M059J (cell line): ENCODE measurements at places on chromosomes 4 and X. TPM values are rescaled to one million over a fixed set of nuclear protein-coding genes. Genes with fewer than 3 reads are reported as not detected.

GRCh38 chr4:1602655-1603412 is 81.3 kb downstream of the FAM53A start:
- DNase-seq: no peak

Gene TMEM150C
- 1.8 and 4.0 TPM in 2 replicates for total RNA-seq

Gene TLL1
- total RNA-seq: 4.2 and 6.8 TPM in 2 replicates

GRCh38 chrX:28589046-28589445 is 1.8 kb downstream of the IL1RAPL1 start:
- DNase-seq: no peak

- peak; percentile 12 for DNase-seq
Observed at GRCh38 chrX:141668371-141668770, 30.2 kb downstream of the SPANXD start.

Gene ASB9
- total RNA-seq: 8.2 and 16.0 TPM in 2 replicates

Gene ARAP2
- 0.32 and 0.47 TPM in 2 replicates for total RNA-seq

Gene CASP3
- total RNA-seq: 29.0 and 37.9 TPM in 2 replicates

- peak; percentile 72 for DNase-seq
Observed at GRCh38 chrX:97389761-97390192, 506.1 kb downstream of the RPA4 start.
